ENCODE measurements at places on chromosomes 4 and X. TPM values are rescaled to one million over a fixed set of nuclear protein-coding genes. Genes with fewer than 3 reads are reported as not detected.

DNA sequence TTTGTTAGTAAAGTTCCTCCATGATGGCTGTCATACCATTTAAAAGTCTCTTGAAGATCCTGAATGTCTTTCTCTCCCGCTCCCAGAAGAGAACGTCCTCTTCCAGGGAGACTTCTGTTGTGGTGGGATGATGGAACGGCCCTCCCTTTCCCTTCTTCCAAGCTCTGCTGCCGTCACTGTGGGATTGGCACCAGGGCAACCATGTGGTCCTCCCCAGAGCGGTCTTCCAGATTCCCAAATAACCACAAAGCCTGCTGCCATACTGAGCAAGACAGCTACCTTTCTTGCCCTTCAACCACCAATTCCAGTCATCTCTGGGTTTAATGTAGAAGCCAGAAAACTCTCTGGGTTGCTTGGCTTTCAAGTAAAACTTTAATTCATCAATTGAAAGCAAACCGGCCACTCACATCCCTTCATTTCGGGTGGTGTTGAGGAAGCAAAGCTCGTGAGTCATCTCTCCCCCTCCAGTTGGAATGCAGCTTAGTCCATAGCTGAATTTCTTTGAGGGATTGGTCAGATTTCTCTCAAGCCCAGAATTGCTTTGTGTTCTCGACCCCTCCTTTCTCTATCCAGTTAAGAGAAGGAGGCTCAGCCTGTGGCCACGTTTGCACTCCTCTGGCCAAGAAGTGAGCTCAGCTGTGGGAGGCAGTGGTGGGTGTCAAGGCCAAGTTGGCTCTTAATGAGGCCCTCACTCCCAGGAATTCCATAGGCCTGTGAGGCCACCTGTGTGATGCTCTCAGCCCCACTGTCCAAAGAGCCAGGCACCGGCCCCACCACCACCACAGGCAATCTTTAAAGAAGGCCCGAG, 36.9 kb downstream of the FHDC1 start:
- H3K27ac ChIP-seq: no peak overlapping the region
- no peak for DNase-seq

DNA sequence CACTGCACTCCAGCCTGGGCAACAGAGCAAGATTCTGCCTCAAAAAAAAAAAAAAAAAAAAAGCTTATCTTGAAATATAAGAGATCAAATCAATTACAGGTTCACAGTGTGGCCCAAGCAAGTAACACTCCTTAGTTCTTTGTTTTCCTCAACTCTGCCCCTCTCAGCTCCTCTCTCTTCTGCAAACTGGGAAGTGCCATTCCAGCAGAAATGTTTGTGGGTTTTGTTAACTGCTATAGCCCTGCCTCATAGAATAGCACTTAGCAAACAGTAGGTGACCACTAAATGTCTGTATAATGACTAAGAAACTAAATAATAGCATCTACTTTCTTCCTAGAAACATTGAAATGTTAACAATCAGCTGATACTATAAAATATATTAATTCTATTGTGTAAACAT, 160.0 kb upstream of the NAP1L5 start:
- DNase-seq: no peak
- no peaks in the 10 kb centered on the region for H3K27me3 ChIP-seq
- no peak overlapping the region for H3K4me3 ChIP-seq
- H3K27ac ChIP-seq: no peak overlapping the region
- no peaks in the 10 kb centered on the region for H3K36me3 ChIP-seq
- peaks cover 13% of the 10 kb centered on the region for H3K4me1 ChIP-seq

- no peaks in the 10 kb centered on the region for H3K36me3 ChIP-seq
- H3K4me3 ChIP-seq: no peak overlapping the region
- H3K4me1 ChIP-seq: no peaks in the 10 kb centered on the region
- H3K27ac ChIP-seq: no peak overlapping the region
- no peak for DNase-seq
Observed at GRCh38 chr4:23819041-23819511, 70.8 kb downstream of the PPARGC1A start.

GLOD5 gene
- polyA plus RNA-seq: not detected
